Left colon (tissue), 2 donors: ENCODE measurements at places on chromosomes 3 and 15. TPM values are rescaled to one million over a fixed set of nuclear protein-coding genes. Genes with fewer than 3 reads are reported as not detected.

DNA sequence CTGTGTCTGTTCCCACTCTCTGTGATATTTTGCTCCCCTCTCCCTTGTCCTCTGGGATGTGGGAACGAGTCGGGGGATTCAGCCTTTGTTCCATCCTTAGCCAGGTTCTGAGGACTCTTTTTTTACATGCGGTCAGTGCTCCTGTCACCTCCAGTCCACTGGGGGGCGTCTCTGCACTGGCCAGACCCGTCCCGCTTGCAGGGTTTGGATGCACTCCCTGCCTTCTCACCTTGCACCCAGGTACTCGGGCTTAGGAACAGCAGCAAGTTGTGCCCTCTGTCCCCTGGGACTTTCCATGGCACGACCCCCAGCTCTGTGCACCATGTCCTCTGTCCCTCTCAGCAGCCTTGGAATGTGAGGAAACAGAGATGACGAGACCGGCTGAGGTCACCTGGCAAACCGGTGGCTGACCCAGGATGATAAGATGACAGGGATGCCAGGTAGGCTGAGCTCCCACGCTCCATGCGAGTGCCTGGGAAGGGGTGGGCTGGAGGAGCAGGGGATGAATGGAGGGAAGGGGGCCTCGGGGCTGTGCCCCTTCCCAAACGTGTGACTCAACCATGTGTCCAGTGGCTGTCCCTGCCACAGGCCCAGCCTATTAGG, 27.3 kb upstream of the FGD5 start:
- DNase-seq = peak; percentile 78

GRCh38 chr3:180619723-180620122, 17.8 kb downstream of the TTC14 start:
- DNase-seq = no peak

DNA sequence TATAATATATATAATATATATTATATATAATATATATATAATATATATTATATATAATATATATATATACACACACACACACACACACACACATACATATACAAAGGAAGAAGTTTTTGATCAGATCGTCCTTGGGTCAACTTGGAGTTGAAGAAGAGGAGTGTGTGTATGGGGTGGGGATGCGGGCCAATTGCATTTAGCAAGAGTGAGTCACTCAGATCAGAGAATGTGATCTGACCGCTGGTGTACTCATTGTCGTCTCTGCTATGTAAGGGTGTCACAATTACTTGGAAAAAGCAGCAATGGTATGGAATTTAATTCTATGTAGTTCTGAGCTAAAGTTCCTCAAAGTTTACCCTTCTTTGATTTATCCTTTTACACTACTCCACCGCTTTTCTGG, 4.6 kb upstream of the VGLL3 start:
- DNase-seq = no peak

GRCh38 chr15:75648156-75649000, 666 bp downstream of the SNX33 start:
- DNase-seq = no peak

- DNase-seq = no peak
These were observed 161.6 kb upstream of the GBE1 start for GRCh38 chr3:81923038-81923437.

DNA sequence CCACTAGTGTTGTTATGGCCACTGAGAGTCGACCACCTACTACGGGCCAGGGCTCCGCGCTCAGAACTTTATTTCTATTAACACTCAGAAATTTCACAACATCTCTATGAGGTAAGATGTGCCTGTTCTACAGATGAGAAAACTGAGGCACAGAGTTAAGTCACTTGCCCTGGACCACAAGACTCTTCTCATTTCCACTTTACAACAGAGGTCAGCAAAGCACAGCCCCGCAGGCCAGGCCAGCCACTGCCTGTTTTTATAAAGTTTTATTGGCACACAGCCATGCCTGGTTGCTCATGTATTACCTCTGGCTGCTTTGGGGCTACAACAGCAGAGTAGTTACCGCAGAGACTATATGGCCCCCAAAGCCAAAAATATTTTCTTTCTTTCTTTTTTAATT, 503.6 kb downstream of the SHQ1 start:
- DNase-seq = no peak

DNA sequence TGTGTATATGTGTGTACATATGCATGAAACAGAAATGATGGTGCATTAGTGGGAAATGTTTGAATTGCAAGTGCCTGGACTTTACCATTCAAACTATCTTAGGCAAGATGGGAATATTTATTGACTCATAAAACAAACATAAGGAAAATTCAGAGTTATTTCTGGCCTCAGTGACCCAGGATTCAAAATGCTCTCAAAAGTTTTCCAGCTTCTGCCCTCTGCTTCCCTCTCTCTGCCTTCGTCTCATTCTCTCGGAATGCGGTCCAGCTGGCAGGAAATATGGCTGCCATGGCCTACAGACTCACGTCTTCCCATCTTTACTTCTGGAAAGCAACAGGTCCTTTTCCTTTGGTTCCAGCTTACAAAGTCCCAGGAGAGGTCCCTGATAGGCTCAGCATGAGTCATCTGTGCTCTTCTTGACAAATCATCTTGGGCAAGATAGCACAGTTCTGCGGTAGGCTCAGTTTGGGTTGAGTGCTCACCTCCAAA, 8.7 kb upstream of the ZNF774 start:
- DNase-seq = no peak

PLA2G4E gene
- total RNA-seq = not detected

GRCh38 chr3:193971261-193971751, 164.6 kb upstream of the HES1 start:
- DNase-seq = peak; percentile 80

GRCh38 chr15:41490355-41490754, 3.3 kb upstream of the ITPKA start:
- DNase-seq = no peak

- DNase-seq = no peak
These were observed 5.5 kb downstream of the GRIP2 start for GRCh38 chr3:14534516-14535191.

- DNase-seq = no peak
These were observed 16.9 kb upstream of the AGBL1 start for GRCh38 chr15:86062646-86063243.

- DNase-seq = no peak
These were observed 19.3 kb upstream of the ANXA2 start for GRCh38 chr15:60417112-60417511.

DNA sequence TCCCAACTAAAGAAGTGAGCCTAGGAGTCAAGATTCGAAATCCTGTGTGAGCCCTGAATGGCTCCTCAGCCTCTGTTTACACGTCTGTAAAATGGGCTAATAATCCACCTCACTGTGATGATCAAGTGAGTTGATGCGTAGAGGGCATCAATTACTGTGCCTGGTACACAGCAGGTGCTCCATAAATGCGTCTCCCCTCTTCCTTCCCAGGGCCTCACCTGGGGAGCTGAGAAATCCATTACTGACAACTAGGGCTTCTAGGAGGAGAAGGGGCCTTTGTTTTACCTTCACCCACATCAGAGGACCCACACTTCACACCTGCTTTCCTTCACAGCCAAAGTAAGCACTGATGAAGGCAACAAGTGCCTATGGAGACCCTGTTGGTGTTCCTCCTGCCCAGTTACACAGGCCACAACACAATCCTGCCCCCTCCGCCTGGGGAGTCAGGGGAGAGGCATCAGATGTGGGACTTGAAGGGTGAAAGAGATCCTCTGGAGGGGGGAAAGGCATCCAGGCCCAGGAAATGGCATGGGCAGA, 1.4 kb downstream of the CIB2 start:
- no peak for DNase-seq

DNA sequence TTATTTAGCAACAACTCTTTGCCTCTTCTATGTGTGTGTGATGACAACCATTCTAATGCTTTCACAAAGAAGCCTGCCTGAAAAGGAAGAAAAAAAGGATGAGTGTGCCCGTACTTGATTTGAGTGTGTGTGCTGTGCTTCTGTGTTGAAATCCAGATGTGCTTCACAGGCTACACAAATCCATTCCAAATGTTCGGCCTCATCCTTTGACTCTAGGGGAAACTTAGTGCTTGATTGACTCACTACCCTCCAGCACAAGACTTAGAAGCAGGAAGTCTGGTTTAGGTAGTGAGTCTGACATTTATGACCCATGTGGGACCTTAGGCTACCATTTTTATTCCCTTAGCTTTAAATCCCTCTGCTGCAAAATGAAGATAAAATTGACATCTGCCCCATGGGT, 108.8 kb upstream of the PLAAT1 start:
- DNase-seq = no peak

GRCh38 chr3:170700054-170700404, 114.2 kb upstream of the SLC7A14 start:
- no peak for DNase-seq
